NCI-H526 treated with DMSO at 0.1 percent for 48 hours (cell line): ENCODE measurements at places on chromosomes 7 and 10.

GRCh38 chr7:155322530-155322929 lies 24.9 kb downstream of the INSIG1 start:
- DNase-seq, result no peak

DNA sequence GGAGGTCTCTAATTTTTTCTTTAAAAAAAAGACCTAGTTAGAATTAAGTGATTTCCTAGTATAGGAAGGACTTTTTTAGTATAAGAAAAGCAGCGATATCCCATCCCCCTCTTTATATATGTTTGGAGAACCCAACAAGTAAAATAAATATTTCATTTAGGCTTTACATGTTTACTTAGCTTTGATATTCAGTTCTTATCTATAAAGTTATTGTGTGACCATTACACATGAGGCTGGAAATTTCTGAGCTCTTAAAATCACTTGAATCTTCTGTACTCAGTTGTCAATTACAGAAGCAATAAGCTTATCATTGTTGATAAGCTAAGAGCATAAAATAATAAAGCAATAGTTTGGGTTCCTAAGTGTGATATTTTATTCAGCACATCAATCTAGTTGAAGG lies 89.7 kb downstream of the AASS start:
- DNase-seq, result no peak

- DNase-seq, result no peak
These were observed 28.0 kb upstream of the PPIF start for GRCh38 chr10:79319115-79319771.

DNA sequence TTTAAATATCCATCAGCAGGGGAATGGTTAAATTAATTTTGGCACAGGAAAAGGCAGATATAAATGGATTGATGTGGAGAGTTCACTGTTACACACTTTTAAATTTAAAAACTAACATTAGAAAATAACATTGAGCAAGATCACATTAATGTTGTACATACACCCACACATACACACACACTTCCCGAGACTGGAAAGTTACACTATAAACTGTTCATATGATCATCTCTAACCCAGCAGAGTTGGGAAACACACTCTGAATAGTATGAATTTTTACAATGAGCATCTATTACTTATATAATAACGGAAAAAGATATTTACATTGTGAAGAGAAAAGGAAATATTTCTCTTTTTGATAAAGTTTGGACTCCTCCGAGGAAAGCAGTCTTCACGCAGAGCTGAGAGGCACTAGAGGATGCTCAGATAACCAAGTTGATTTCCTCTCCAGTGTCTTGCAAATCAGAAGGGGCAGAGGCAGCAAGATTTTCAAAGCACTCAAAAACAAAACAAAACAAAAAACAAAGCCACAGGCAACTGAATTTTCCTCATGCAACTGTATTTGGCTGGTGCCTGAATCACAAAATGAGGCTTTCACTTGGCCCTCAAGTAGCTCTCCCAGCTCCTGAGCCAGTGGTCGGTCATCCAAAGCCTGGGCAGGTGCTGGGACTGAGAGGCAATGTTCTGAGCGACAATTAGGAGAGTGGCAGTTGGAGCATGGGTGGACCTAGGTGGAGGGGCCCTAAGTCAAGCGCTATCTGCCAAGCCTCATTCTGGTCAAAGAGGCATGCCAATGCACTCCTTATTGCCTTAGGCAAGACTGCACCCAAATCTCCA lies 10.5 kb upstream of the GATAD1 start:
- DNase-seq, result no peak
